ENCODE measurements at places on chromosomes 16 and 17.

DNA sequence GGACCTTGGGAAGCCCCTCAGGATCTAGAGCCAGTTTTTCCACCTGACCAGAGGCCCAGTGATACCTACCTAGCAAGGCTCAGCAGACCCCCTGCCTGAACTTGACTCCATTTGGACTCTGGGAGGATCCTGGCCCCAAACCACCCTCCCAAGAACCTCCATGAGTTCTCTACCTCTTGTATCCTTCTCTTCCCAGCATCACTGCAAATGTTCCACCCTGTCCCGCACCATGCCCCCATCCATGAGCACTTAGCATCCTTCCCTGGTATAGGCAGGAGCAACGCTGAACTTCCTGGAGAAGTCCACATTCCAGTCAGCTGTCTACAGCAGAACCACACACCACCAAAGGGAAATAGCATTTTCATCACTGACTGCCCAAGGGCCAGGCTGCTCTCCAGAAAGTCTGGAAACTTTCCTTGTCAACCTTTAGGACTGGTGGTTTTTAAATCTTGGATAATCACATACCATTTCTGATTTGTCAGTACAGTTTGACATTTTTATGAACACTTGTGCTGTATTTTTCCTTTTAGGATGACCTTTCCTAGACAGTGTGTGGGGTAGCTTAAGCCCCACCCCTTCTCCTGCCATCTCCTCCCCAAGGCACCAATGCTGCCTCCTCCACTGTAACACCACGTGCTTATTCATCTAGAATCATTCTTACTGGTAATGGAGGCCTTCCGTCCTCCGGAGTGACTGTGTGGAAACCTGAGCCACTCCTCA lies 13.9 kb downstream of the EIF4A3 start:
- DNase-seq = no peak

DNA sequence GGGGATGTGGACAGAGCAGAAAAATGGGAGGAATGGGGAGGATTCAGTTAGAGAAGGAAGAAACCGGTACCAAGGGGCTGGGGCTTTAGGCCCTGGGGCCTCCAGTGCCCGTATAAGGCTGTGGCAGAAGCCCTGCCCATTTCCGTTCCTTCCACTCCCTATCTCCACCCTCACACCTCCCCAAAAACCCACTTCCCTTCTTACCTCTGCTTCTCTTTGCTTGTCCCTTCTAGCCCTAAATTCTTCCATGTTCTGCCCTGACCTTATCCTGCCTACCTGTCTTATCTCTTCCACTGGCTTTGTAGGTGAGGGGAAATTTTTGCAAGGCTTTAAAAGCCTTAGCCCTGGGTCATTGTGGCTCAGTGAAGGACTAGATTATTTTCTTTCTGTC lies 4.1 kb downstream of the RNF167 start:
- no peak for DNase-seq

- no peak for DNase-seq
Observed at GRCh38 chr17:68020409-68020756, 15.2 kb upstream of the KPNA2 start.

- no peak for DNase-seq
Observed at GRCh38 chr17:5699814-5700213, 115.5 kb upstream of the NLRP1 start.

DNA sequence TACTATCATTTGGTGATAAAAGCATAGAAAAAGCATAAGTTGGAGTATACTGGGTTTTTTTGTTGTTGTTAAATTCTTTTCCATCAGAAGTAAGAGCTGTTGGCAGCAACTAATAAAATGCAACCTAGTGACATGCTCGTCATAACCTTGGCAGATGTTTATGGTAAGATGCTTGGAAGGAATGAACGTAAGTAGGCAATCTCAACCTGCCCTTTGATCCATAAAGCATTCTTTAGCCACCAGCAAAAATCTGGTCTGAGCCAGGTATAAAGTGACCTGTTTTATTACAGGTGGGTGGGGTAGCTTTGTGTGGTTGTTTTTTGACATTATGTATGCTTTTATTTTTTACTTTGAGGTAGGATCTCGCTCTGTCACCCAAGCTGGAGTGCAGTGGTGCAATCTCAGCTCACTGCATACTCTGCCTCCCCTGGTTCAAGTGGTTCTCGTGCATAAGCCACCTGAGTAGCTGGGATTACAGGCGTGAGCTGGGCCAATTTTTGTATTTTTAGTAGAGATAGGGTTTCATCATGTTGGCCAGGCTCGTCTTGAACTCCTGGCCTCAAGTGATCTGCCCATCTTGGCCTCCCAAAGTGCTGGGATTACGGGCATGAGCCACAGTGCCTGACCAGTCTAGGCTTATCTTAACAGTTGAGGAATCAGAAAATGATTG lies 22.0 kb downstream of the WSB1 start:
- DNase-seq = no peak

- DNase-seq = no peak
Observed at GRCh38 chr16:4378161-4378666, 6.6 kb downstream of the VASN start.
